ENCODE measurements at places on chromosomes 16 and 17. TPM values are rescaled to one million over a fixed set of nuclear protein-coding genes. Genes with fewer than 3 reads are reported as not detected.
A peak's percentile ranks its signal among the peaks of the same experiment; 100 is the strongest.

- peak; percentile 45 for DNase-seq
Measured at GRCh38 chr16:84616515-84616914, 1.4 kb downstream of the COTL1 start.

- DNase-seq, result peak; percentile 86
Measured at GRCh38 chr16:9370061-9370491, 278.6 kb downstream of the HAPSTR1 start.

DNA sequence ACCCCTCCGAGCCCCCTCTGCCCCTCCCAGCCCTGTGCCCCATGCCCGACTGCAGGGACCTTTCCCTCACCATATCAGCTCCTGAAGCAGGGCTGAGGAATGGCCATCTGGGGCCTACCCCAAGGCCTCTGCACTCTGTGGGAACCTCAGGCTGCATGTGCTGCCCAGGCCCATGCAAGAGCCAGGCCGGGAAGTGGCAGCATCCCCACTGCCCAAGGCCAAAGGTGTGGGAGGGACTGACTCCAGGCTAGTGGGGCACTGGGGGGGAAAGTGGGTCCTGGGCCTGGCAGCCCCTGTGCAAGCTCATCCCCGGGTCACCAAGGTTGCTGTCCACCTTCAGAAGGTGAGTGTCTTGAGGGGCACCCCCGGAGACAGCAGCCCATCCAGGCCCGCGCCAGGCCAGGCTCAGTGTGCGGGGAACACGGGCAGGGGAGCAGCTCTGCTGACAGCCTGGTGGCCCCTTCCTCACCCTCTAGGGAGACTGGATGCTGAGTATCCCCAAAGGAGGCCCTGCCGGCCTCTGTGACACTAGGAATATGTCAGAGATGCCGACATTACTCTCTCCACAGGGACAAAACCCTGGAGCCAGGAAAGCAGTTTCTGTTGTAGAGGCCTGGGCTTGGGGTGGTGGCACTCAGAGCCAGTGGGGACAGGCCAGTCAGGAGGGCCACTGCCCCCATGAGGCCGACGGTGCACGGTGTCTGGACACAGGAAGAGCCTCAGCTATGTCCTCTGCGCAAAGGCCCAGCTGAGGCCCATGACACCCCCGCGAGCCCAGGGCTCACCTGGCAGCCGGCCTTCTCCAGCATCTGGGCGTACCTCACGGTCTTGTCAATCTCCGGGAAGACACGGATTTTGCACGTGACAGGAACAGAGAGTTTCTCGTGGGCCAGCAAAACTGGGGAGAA lies 3.3 kb downstream of the DUS1L start:
- no peak for DNase-seq

DNA sequence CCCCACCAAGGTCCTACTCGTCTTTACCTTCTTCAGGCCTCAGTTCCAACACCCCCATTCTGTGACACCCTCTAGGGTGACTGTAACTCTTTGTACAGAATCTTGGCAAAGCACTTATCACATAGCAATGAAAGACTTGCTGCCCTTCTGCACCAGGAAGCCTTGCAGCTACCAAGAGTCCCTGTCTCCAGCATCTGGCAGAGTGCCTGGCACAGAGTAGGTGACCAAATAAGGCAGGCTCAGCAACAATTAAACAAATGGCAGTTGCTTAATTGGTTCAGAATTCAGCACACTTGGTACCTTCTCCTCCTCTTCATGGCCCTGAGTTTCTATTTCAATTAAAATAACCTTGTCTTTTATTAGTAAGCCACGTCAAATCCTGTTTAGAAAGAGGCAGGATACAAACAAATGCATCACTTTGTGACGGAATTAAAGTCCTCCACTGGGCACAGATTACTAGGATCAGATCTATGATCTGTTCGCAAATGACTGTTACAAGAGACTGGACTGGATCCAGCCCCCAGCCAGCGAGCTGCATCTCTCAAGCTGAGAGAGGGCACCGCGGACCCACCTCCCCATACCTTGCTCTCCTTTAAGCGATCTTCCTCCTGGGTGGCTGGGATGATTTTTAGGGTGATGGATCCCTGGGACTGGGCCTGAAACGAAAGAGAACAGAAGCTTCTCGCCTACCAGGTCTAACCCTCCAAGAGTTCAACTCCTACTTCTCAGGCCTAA lies 9.4 kb downstream of the MPP3 start:
- DNase-seq, result no peak

- no peak for DNase-seq
Measured at GRCh38 chr17:57032343-57032742, 52.7 kb upstream of the AKAP1 start.

GRCh38 chr17:39759204-39759603 lies 21.5 kb downstream of the GRB7 start:
- DNase-seq, result no peak

KRT28 gene
- polyA plus RNA-seq, result not detected

DNA sequence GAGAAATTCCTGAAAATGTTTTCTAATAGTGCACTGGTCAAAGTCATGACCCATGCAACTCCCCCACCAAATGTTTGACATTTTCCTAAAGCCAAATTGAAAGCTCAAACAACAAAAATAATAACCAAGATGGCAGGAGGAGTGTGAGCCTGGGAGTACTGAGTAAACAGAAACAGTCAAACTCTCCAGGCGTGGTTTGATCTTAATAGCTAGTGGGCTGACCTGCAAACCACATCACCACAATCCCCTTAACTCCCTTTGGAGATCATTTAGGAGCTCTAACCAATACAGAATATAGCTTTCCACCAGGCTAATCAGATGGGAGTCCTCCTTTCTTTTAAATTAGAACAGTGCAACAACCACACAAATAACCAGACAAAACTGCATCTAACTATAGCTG lies 19.2 kb upstream of the MEIOC start:
- DNase-seq, result no peak

DNA sequence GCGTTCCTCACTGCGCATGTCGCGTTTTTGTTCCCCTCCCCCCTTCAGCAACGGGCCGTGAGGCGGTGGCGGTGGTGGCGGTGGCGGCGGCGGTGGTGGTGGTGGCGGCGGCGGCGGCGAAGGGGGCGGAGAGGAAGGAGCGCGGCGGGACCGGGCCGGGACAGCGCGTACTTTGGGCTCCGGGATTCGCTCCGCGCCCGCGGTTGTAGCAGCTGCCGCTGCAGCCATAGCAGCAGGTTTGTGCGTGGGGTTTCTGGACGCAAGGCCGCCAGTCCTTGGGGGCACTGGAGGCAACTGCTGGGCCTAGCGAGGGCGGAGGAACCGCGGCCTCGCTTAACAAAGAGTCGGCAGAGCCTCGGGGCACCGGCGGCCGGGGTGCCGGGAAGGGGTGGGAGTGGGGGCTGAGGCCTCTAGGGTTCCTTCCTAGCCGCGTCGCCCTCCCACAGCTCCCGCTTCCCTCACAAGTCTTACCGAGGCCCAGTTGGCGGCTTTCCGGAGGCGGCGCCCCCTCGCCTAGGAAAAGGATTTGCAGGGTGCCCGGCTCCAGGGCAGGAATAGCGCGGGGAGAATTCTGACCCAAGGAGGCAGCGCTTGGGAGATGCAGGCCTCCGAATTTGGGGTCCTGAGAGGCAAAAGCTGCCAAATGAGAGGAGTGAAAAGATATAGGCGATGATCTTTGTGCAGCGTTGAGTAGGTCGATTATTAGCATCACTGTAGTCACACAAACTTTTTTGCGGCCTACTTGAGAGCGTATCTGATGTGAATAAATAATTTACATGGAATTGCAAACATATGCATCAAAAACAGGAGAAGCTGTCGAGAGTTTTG lies at the start of gene DDX42:
TSS of gene DDX42 (plus strand) at position 30 of the 828 bp plus-strand sequence. CDS start 12,880 bp downstream, outside the sequence.
- peak; percentile 97 for DNase-seq

DNA sequence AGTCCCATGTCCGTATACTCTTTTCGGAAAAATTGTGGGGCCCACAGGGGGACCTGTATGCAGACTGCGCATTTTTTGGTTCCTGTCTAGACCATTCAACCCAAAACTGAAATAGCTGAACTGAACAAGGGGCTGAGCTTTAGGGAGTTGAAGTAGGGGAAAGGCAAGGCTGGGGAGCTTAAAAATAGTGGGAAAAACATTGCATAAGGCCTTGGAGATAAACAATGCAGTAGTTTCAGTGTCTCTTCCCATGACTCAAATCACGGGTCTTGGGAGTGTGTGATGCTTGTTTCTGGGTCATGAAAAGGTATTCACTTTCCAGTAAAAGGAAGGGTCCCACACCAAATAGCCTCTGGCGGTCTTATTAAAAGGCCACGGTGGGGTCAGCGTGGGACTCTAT lies 402.8 kb upstream of the SALL1 start:
- no peak for DNase-seq

DNA sequence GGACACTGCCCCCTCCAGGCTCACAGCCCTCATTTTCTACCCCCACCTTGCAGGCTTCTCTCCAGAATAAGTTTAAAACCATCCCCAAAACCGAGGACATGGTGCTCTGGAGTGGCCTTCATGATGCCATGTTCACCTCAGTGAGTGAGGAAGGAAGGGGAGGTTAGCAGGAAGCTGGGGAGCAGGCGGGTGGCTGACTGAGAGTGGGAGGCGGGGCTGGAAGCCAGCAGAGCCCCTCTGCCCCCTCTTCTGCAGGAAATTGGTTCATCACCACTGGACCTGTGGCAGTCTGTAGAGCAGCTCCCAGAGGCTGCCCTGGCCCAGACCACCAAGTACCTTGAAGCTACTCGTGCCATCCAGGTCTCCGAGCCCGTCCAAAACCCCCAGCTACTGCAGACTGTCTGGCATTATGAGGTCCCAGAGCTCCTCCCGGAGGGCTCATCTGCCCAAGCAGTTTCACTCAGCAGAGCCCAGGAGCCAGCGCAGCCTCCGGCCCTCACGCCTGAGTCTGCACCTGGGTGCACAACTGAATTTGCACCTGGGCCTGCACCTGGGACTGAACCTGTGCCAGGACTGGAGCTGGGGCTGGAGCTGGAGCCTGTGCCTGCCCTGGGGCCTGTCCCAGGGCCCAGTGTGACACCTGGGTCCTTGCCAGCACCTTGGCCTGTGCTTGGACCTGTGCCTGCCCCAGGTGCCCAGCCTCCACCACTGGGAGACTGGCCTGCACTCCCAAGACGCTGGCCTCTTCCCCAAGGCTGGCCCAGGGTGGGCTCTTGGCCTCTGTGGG lies 19.0 kb downstream of the C16orf96 start:
- DNase-seq, result no peak
